Activated CD4-positive, alpha-beta T cell treated with anti-CD3 and anti-CD28 coated beads for 24 hours (primary cell): ENCODE measurements at places on chromosomes 16 and 17.

- peak; percentile 84 for DNase-seq
Observed at GRCh38 chr17:59331129-59331928, at the start of gene YPEL2. TSS of gene YPEL2 (plus strand) at chr17:59331655. CDS start at chr17:59353410, 21,755 bp downstream.

DNA sequence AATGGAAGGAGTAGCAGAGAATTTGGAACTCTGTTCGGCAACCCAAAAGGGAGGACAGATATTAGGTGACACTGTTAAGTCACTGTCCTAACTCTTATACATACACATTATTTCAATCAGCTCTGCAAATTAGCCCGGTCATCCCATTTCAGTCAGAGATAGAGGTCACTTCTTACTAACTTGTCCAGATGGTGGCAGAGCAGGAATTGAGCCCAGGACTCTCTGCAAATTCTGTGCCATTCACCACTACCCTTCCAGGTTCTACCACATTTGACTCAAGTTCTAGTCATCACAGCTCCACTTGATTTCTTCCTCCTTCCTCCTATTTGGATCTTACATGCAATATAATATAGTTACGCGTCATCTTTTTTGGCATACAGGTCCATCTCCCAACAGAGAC is 35.9 kb upstream of the NUDT7 start:
- no peak for DNase-seq

DNA sequence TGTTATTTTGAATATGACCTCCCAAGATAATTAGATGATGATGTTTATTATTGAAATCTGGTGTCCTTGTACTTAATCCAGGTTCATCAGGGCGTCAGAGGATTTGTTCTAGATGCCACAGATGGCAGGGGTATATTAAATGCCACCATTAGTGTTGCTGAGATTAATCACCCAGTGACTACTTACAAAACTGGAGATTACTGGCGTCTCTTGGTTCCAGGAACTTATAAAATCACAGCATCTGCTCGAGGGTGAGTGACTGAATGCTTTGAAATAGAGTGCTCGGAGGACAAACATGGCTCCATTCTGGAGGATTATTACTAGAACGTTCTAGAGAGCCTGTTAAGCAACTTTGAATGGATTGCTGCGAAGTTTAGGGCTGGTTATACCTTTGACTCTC is 33.5 kb upstream of the GOSR1 start:
- no peak for DNase-seq

GRCh38 chr17:45729294-45729907 is 54.7 kb upstream of the CRHR1 start:
- no peak for DNase-seq
